Activated CD8-positive, alpha-beta T cell treated with anti-CD3 and anti-CD28 coated beads for 36 hours (primary cell): ENCODE measurements at places on chromosomes 1 and 21. TPM values are rescaled to one million over a fixed set of nuclear protein-coding genes. Genes with fewer than 3 reads are reported as not detected.

DNA sequence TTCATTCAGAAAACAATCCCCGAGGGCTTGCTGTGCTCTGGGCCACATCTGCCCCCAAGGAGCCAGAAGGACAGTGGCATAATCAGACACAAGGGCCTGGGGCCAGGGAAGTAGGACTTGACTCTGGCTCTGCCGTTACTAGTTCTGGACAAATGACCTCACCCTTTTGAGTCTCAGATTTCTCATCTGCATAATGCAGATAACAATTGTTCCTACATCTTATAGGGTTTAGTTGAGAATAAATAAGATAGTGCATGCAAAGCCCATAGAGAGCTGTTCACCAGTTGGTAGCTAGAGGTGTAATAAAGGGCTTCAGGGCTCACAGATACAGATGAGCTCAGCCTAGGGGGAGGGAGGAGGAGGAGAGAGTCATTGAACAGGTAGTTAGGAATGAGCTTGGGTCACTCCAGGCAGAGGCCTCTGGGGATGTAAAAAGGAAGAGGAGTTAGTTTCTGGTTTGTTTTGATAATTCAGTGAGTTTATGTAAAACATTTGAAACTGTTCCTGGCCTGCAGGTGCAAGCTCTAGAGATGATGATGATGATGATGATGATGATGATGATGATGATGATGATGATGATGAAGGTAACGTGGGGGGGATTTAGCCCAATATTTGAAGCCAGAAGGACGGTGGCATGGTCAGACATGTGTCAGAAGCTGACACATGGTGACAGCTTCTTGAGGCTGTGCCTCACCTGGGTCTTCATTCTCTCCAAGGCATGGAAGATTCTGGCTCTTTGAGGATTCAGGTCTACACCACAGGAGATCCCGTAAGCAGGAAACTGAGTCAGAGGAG is 858 bp downstream of the LACTBL1 start:
- H3K27ac ChIP-seq = no peak overlapping the region
- no peaks in the 10 kb centered on the region for H3K36me3 ChIP-seq
- no peak overlapping the region for H3K4me3 ChIP-seq
- peaks cover 39% of the 10 kb centered on the region for H3K27me3 ChIP-seq
- no peaks in the 10 kb centered on the region for H3K4me1 ChIP-seq
- no peak for DNase-seq

- no peak overlapping the region for H3K27ac ChIP-seq
- H3K36me3 ChIP-seq = no peaks in the 10 kb centered on the region
- no peaks in the 10 kb centered on the region for H3K4me1 ChIP-seq
- no peak for DNase-seq
- peaks cover 9% of the 10 kb centered on the region for H3K27me3 ChIP-seq
- no peak overlapping the region for H3K4me3 ChIP-seq
These were observed 58.9 kb downstream of the FBXO2 start for GRCh38 chr1:11595285-11595684.

GRCh38 chr21:30057108-30057507 is 109.5 kb downstream of the CLDN17 start:
- no peak for DNase-seq
- H3K27me3 ChIP-seq = no peaks in the 10 kb centered on the region
- H3K4me3 ChIP-seq = no peak overlapping the region
- no peaks in the 10 kb centered on the region for H3K4me1 ChIP-seq
- H3K27ac ChIP-seq = no peak overlapping the region

DNA sequence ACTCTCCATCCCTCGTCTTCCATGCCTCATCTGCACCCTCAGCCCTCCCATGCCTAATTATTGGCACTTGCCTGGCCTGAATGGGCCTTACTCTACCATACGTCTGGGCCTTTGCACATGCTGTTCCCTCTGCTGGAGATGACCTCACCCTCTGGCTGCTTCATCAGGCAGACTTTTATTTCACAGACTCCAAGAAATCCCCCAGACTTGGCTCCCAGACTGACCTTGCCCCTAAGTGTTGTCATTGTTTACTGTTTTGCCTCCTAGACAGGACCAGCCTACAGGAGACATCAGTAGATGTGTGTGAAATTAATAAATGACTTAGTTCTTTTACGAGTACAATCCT is 5.2 kb upstream of the AHDC1 start:
- H3K4me1 ChIP-seq = peaks cover 22% of the 10 kb centered on the region
- H3K27ac ChIP-seq = no peak overlapping the region
- no peak for DNase-seq
- H3K36me3 ChIP-seq = no peaks in the 10 kb centered on the region

DNA sequence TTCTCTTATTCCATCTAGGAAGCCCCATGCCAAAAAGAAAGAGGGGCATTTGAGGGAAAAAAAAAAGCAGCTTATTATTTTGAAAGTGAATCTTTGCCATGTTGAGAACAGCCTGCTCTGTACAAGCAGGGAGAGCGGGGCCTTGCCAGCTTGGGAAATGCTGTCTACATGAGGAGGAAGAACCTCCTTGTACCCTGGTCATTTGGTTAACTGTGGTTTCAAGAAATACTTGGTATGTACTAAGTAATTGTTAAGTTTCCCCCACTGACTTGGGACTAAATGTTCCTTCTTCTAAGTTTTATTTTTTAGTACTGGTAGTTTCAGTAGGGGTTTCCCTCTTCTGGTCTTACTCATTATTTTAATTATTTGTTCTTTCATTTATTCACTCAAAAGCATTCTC is 144.1 kb upstream of the HOOK1 start:
- H3K4me1 ChIP-seq = peaks cover 3% of the 10 kb centered on the region
- H3K36me3 ChIP-seq = no peaks in the 10 kb centered on the region
- H3K27ac ChIP-seq = no peak overlapping the region

DNA sequence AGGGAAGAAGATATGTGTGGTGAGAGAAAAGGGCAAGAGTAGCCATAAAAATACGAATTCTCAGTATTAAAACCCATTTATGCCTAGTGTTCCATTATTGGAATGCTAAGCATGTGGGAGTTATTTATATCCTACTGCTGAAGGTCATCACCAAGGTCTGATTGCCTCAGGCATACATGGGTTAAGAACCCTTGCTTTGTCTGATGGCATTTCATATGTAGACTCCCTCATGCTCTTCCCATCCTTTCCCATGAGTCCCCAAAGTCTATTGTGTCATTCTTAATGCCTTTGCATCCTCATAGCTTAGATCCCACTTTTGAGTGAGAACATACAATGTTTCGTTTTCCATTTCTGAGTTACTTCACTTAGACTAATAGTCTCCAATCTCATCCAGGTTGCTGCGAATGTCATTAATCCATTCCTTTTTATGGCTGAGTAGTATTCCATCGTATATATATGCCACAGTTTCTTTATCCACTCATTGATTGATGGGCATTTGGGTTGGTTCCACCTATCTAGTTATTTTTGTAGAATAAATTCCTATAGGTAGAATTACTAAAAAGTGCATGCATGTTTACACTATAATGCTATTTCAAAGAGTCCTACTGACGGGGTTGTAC is 172.5 kb downstream of the DYRK1A start:
- no peak overlapping the region for H3K27ac ChIP-seq
- no peaks in the 10 kb centered on the region for H3K36me3 ChIP-seq
- peaks cover 31% of the 10 kb centered on the region for H3K27me3 ChIP-seq
- DNase-seq = no peak
- no peaks in the 10 kb centered on the region for H3K4me1 ChIP-seq

DNA sequence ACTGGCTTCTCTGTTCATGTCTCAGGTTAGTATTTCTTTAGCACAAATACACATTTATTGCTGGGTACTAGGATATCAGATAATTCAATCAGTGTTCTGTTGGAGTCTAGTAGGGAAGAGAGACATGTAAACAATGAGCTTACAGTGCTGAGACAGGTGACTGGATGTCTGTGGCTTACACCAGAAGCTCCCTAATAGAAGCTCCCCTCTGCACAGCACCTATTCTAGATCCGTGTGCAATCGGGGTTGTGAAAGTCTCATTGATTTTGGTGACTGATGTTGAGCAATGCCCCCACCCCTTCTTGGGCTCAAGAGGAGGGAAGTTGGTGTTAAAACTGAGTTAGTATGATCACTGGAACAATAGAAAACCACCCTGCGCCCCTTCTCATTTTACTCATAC is 279.2 kb downstream of the RPS6KC1 start:
- H3K27ac ChIP-seq = no peak overlapping the region
- no peaks in the 10 kb centered on the region for H3K4me1 ChIP-seq
- H3K4me3 ChIP-seq = no peak overlapping the region
- H3K27me3 ChIP-seq = peaks cover 6% of the 10 kb centered on the region

DNA sequence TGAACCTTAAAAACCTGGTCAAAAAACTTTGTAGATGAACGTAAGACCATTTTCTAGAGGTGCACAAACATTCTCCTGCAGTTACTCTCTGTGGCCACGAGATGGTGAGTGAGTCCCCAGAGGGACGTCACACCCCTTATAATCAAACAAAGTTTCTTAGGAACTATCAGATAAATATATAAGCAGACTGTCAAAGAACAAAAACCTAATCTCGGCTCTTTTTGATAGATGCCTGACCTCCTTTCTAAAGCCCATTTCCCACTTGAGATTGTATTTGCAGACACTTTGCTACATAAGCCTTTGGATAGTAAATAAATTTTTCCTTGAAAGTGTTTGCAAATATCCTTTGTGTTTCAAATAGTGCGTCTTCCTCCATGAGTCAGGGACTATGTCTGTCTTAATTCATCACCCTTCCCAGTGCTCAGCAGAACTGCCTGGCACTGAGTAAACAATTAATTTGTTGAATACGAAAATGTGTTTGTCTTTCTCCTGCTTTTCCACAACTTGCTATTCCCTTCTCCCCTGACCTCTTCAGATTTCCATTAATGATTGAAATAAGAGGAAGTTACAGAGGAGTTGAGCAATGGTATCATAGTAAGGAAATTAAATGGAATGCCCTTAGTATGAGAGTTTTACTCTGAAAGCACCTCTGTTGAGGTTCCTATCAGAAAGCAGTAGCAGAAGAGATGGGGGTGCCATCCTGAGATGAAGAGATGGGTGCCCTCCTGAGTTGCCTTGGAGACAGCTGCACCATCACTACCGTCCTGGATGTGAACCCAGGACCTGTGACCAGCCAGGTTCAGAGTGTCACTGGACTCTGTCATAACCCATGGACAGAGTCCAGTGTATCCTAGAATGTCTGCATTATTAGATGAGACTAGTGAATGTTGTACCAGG is 57.8 kb upstream of the RAVER2 start:
- no peaks in the 10 kb centered on the region for H3K27me3 ChIP-seq
- no peak overlapping the region for H3K27ac ChIP-seq
- no peak overlapping the region for H3K4me3 ChIP-seq
- H3K36me3 ChIP-seq = no peaks in the 10 kb centered on the region

DNA sequence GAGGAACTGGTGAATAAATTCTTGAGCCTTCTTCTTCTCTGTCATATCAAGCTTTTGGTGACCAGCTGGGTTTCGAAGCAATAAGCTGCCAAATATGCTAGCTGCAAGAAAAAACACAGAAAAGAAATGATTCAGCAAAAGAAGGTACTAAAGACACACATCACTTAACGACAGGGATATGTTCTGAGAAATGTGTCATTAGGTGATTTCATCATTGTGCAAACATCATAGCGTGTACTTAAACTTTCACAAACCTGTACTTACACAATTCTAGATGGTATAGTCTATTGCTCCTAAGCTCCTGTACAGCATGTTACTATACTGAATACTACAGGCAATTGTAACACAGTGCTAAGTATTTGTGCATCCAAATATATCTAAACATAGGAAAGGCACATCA is 2.9 kb upstream of the MTF1 start:
- H3K27me3 ChIP-seq = no peaks in the 10 kb centered on the region
- H3K36me3 ChIP-seq = peaks cover 22% of the 10 kb centered on the region
- no peak overlapping the region for H3K4me3 ChIP-seq

DNA sequence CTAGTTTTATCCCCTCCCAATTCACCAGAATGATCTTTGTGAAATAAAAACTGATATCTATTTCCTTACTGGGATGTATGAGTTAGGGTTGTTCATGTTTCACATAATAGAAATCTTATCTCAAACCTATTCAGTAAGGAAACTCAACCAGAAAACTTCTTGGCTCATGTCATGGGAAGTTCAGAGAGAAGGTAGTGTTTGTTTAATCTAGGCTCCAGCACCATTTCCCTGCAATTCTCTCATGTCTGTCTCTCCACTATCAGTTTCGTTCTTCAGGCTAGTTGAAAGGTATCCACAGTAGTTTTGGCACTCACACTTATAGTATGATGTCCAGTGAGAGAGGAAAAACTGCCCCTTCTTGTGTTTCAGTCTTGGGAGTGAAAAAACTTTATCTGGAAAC is 34.6 kb upstream of the UHMK1 start:
- H3K27ac ChIP-seq = no peak overlapping the region
- H3K4me1 ChIP-seq = no peaks in the 10 kb centered on the region
- H3K27me3 ChIP-seq = peaks cover 6% of the 10 kb centered on the region
- H3K4me3 ChIP-seq = no peak overlapping the region
- DNase-seq = no peak
- no peaks in the 10 kb centered on the region for H3K36me3 ChIP-seq

DNA sequence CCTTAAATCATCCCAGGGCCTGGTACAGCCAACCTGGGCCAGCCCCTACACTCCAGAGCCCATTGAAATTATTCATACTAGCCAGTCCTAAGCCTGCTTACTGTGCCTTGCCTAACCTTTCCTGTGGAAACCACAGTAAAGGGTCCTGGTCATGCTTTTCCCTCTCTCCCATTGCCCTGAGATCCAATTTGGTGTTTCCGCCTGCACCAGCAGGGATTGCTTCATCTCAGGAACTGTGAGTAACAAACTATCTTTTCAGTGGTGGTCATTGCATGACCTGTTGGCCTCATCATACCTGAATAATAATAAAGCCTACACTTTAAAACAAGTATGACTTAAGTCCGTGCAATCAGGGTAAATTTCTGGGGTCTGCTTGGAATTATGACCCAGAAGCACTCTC is 18.7 kb upstream of the GALNT2 start:
- H3K27ac ChIP-seq = no peak overlapping the region
- H3K4me1 ChIP-seq = peaks cover 5% of the 10 kb centered on the region
- DNase-seq = no peak
- H3K4me3 ChIP-seq = no peak overlapping the region
- peaks cover 5% of the 10 kb centered on the region for H3K27me3 ChIP-seq

DNA sequence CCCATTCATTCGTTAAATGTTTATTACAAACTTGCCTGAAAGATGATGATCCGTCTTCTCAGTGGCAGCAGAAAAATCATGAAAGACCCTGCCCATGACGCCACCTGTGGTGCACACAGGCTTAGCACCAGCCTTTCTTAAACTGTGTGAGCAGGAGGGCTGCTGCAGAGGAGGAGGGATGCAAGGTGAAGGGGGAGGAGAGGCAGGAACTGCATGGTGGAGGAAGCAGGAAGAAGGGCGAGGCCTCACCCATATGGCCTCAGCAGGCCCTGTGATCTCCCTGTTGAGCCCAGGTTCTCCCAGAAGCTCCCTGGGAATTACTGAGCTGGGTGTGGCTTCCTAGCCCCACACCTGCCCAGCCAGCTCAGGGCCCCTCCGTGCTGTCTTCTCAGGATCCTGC is 25.0 kb upstream of the RD3 start:
- H3K27ac ChIP-seq = no peak overlapping the region
- no peaks in the 10 kb centered on the region for H3K36me3 ChIP-seq
- H3K4me3 ChIP-seq = no peak overlapping the region
- H3K4me1 ChIP-seq = peaks cover 24% of the 10 kb centered on the region
- peaks cover 2% of the 10 kb centered on the region for H3K27me3 ChIP-seq
- peak; percentile 36 for DNase-seq

TCHHL1 gene
- total RNA-seq = not detected

GUCA2B gene
- not detected for total RNA-seq

PGM1 gene
- 48.9 TPM for total RNA-seq

CD84 gene
- 20.1 TPM for total RNA-seq

IRF2BP2 gene
- total RNA-seq = 148 TPM
